Occipital lobe (tissue), 3 donors: ENCODE measurements at places on chromosomes 16 and 17.

DNA sequence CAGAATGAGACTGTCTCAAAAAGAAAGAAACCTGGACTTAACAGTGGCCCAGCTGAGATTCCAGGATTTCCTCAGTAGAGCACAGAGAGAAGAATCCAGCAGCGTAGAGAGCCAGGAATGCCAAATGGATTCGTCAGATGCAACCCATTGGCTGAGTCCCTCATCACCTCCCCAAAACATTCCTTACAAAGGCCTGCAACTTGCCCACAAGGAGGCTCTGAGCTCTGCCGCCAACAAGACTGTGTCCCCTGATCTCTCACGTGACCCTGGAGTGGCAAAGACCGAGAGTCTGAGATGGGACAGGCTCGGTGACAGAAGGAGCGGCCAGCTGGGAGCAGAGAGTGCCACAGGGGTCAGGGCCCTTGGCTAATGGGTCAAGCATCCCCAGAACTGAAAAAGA is 6.9 kb upstream of the CHMP6 start:
- DNase-seq, result no peak

GRCh38 chr16:52580488-52580887 is 33.5 kb upstream of the TOX3 start:
- no peak for DNase-seq

DNA sequence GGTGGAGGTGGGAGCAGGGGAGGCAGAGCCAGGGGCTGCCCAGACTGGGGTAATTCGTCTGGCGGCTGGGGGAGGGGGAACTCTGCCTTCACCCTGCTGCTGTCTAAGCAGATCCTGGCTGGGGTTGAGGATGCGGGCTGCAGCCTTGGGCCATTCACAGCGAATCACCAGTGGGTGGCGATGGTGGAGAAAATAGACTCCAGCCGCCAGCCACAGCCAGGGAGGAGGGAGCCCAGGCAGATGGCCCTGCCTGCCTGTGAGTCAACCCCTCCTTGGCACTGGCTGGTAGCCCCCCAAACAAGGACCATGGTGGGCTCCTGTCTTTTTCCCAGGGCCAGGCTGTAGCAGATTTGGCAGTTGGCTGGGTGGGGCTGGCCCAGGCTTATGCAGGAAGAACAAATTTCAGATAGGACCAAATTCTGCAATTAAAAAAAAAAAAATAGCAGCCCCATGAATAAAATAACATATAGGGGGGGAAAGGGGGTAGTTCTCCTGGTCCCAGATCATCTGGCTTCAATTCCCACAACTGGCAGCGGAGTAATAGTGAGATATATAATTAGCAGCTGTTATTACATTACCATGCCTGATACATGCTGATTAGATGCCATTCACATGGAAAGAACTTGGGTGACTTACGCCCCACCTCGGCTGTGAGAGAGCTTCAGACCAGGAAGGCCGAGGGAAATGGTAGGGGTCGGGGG is 41.5 kb upstream of the CDH5 start:
- DNase-seq, result peak; percentile 24

GRCh38 chr17:18319604-18320256 is 4.6 kb downstream of the SMCR8 start:
- DNase-seq, result no peak

DNA sequence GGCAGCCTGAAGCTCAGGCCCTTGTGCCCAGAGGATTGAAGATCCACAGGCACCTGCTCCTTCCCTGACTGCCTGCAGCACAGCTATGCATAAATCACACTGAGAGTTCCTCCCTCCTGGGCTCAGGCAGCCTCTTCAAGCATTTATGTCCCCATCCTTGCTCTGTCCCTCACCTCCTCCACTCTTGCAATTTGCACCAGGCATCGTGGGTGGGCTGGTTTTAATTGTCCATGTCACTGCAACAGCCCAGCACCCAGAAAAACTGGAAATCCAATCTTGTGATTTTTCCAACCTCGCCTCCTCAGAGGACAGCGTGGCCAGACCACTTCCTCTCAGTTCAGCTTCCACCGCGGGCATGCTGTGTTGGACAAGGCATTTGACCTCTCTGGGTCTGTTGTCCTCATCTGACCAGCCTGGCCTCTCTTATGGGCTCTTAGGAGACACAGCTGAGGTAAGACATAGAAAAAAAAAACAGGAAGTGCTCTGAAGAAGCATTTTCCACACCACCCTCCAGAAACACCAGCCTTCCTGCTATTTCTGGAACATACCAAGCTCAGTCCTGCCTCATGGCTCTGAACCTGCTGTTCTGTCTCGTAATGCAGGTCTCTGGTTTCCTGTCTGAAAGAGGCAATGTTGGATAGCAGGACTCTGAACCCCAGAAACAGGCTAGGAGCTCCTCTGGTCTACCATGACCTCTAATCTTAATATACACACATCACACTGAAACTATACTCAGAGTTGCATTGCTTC is 8.3 kb downstream of the TMEM114 start:
- peak; percentile 32 for DNase-seq

GRCh38 chr17:15886804-15887203 is 58.1 kb upstream of the ADORA2B start:
- no peak for DNase-seq

DNA sequence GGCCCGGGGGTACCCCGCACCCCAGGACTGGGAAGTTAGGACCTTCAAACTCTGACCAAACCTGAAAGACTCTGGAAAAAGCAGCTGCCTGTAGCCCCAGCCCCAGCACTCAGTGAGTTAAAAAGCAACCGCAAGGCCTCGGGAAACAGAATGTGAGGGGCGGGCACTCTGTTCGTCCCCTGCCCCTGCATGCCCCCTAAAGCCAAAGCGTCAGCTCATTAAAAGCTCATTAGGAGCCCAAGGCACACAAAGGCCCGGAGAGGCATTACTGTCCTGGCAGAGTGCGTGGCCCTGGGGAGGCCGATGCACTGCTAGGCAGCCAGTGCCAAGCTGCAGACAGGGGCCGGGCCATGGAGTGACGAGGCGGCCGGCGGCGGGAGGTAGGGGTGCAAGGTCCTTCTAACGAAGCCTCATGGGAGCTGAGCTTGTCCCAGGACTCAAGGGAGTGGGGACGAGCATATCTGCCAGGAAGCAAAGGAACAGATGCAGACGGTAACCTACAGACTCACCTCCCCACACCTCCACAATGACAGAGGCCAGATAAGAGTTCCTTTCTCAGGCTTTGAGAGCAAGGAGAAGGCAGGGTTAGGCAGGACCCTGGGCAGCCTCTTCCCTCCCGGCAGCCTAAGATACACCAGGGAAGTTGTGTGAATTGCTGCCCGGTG is 116.8 kb downstream of the ENGASE start:
- no peak for DNase-seq

DNA sequence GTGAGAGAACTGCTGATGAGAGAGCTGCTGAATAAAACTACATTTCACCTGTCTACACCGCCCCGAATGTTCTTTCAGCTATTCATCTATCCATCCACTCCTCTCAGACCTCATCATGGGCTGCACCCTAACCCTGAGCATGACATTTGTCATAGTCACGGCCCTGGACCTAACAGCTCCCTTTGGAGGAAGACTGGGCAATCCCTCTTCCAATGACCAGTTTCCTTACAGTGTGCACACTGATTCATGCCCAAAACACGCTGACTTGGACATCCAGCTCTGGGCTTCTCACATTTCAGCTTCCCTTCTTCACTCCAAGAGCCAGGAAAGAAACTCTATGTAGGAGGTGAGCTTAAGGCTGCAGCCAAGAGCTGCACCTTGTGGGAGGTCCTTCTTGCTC is 41.8 kb upstream of the ARL4D start:
- DNase-seq, result no peak

- DNase-seq, result no peak
These were observed 1.9 kb upstream of the RBFOX1 start for GRCh38 chr16:7330709-7331108.

DNA sequence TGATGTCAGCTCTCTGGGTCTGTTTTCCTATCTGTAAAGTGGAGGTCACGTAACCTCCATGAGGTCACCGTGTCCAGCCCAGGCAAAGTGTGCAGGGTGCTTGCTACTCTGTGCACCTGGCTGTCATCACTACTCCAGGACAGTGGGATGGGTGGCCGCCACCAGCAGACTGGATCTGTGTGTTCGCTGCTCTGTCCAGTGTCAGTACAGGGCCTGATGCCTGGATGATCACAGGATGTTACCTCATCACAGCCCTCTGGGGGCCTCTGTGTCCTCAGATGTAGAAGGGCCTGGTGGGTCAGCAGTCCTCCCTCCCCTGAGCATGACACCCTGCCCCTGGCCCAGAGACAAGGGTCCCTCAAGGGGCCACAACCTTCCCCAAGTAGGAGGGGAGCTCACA is 80.0 kb downstream of the KCNJ18 start:
- no peak for DNase-seq

DNA sequence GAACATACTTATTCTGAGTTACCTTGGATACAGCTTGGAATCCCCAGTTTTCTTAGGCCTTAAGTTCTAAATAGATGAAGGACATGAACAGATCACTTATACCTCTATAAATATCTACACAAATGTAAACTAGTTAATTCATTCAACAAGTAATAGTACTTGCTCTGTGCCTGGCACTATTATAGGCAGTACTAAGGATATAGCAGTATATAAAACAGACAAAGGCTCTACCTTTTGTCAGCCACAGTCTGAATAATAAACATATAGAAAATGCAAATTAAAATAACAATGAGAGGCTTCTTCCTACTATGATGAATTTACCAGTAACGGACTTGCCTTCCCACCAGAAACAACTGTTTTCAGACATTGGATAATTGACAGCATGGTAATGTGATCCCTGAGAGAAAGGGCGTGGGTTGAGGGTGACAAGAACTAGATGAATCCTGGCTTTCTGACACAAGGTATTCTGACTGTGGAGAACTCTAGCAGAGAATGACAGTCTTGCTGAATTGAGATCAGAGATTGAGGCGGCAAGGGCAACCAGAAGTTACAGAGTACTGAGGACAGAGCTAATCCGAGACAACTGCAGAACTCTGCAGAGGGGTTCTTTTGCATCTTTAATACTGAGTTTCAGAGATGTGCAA is 170.5 kb downstream of the TANC2 start:
- DNase-seq, result no peak

DNA sequence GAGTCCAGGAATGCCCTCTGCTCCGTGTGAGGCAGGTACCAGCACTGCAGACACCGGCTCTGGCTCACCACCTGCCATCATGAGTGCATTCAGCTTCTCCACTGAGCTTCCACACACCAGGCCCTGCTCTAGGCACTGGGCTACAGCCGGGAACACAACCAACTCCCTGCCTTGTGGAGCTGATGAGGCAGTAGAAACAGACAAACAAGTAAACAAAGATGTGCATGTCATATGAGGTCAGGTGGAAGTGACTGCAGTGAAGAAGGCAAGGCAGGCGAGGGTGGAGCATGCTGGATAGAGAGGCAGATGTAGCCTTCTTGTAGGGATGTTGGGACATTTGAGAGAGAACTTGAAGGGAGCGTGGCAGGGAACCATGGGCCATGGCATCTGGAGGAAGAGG is 5.0 kb downstream of the NLRC5 start:
- DNase-seq, result no peak

DNA sequence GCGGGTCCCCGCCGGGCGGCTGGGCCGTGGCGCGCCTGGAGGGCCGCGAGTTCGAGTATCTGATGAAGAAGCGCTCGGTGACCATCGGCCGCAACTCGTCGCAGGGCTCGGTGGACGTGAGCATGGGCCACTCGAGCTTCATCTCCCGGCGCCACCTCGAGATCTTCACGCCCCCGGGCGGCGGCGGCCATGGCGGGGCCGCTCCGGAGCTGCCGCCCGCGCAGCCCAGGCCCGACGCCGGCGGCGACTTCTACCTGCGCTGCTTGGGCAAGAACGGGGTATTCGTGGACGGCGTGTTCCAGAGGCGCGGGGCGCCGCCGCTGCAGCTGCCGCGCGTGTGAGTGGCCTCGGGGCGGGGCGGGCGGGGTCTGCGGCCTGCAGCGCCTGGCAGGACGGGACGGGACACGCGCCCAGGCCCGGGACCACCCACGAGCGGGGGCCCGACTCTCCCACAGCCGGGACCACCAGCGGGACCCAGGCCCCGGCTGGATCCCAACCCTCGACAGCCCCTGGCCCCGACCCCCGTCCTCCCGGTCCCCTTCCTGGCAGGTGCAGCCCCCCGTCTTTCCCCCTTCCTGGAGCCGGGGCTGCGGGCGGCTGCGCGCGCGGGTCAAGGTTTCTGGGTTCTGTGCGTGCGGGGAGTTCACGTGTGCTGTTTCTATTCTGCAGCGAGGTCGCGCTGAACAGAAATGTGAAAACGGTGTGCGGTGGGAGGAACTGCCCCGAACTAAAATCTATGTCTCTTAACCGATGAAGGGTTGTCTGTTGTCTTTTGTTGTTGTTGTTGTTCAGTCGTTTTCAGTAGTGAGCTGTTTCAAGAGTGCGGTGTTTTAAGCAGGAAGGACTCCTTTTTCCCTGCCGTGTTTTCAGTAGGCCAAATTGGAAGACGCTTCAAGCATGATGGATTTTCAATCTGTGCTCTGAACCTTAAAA is 705 bp downstream of the FOXK2 start:
- no peak for DNase-seq

DNA sequence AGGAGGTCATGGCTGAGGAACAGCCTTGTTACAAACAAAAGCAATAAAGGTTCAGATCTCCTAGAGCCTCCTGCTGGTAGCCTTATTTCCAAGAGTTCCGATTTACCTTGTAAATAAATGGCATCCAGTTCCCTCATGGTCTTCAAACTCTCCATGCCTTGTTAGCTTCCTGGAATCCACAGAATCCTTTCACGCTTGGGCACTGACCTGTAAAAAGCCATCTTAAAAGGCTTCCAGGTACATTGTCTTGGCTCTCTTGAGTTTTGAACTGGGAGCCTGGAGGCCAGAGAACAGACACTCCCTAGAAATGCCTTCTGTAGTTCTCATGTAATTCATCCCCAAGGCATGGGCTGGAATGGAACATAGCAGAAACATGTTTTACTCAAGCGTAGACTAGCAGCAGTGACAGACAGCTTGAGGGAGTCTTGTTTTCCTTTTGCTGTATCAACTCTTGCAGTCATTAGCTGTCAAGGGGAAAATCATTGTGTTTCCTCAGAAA is 207.9 kb downstream of the SNX29 start:
- no peak for DNase-seq

DNA sequence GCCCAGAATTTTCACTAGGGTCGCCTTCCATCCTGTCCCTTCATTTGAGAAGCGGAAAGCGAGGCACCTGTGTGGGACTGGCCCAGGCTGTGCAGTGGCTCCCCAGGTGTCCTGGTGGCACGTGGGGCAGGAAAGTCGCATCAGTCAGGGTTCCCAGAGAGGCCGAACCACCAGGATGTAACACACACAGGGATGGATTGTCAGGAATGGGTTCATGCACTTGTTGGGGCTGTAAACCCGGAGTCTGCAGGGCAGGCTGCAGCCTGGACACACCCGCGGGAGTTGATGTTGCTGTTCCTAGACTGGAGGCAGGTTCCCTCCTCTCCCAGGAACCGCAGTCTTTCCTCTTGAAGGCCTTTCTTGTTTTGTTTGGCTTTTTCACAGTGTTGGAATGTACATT is 30.7 kb upstream of the RPTOR start:
- no peak for DNase-seq

- DNase-seq, result no peak
These were observed 15.1 kb downstream of the ZNF267 start for GRCh38 chr16:31888735-31889134.

GRCh38 chr16:88558457-88559442 is 11.5 kb upstream of the ZC3H18 start:
- DNase-seq, result no peak
